ENCODE measurements at places on chromosomes 13 and 19.

GRCh38 chr13:113650731-113651148 lies 7.3 kb downstream of the ATP4B start:
- DNase-seq, result no peak

DNA sequence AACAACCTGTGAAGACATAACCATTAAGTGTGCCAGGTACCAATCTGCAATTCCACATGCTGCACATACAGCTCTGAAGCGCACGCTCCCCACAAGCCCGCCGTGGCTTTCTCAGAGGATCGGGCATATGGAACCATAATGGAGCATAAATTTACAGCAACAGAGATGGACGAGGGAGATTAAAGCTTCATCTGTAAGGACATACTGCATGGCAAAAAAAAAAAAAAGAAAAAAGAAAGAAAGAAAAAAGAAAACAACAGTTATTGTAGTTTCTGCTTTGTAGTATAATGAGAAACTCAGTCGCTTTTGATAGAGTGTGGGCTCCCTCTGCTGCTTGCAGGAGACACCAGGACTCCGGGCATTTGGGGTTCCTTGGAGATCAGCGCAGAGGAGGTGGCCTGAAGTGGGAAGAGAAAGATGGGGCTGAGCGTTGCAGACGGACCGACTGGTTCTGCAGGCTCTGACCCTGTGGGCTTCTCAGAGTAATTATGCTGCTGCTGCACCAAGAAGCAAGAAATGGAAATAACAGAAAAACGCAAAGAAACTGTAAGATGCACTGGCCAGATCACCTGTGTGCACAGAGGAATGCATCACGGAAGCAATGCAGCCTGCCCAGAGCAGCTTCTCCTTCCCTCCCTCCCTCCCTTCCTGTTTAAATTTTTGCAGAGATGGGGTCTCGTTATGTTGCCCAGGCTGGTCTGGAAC lies 10.8 kb upstream of the PDCD5 start:
- DNase-seq, result peak; percentile 18

DNA sequence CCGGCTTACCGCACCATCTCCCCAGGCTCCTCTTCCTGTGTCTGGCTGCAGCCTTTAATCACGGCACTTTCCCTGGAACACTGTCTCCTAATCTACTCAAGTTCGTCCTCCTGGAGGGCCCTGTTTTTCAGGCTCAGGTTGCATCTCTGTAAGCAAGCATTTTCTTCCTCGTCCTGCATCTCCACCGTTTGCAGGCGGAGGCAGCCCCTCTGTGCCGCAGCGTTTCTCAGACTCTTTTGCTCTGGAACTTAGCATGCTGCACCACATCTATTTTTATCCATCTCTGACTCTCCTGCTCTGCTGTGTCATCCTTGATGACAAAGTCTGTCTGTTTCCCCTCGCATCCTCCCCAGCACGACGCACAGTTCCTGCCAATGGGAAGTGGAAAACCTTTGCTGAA lies 117.5 kb downstream of the ATP8A2 start:
- no peak for DNase-seq

- no peak for DNase-seq
Observed at GRCh38 chr13:107238262-107238981, 670.5 kb upstream of the ARGLU1 start.

DNA sequence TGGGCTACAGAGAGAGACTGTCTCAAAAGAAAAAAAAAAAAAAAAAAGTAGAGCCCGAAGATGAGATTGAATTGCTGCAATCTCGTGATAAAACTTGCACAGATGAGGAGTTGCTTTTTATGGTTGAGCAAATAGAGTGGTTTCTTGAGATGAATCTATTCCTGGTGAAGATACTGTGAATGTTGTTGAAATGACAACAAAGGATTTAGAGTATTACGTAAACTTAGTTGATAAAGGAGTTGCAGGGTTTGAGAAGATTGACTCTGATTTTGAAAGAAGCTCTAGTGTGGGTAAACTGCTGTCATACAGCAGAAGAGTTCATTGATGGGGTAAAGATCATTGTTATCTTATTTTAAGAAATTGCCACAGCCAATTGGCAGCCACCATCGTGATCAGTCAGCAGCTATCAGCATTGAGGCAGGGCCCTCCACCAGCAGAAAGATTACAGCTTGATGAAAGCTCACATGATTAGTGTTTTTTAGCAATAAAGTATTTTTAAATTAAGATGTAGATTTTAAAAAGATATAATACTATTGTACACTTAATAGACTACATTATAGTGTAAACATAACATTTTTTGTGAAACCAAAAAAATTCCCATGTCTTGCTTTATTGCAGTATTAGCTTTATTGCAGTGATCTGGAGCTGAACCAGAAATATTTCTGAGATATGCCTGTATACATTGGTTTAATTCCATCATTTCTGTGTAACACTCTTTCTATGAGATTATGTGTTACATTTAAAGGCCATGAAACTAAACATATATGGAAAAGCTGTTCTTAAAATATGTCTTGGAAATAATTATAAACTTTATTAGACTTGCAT lies 43.1 kb downstream of the ZMYM2 start:
- DNase-seq, result no peak

DNA sequence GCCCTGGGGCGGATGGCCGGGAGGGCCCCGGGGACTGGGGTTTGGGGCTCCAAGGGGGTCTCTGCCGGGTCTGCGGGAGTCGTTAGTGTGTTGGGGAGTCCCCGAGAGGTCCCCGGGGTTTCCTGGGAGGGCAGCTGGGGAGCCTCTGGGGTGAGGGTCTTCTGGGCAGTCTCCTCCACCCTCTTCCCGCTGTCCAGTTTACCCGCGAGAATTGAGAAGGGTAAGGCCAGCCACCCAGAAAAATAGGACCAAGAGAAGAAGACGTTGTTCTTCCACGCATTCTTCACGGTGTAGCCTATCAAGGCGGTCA lies 1.0 kb upstream of the ETFB start:
- DNase-seq, result no peak

DNA sequence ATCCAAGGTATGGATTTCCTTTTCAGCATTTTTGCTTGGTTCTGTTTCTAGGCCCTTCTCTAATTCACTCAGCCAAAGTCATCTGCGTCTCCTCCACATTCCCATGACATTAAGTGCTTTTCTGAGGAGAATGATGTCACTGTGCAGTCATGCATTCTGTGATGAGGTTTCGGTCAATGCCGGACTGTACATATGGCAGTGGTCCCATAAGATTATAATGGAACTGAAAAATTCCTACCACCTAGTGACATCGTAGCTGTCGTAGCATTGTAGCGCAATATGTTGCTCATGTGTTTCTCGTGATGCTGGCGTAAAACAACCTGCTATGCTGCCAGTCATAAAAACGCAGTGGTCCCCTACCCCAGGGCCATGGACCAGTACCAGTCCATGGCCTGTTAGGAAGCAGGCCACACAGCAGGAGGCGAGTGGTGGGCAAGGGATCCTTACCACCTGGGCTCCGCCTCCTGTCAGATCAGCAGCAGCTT lies 63.4 kb upstream of the TNFRSF19 start:
- DNase-seq, result peak; percentile 79

- no peak for DNase-seq
Observed at GRCh38 chr19:7740682-7741054, 6.7 kb downstream of the CD209 start.

DNA sequence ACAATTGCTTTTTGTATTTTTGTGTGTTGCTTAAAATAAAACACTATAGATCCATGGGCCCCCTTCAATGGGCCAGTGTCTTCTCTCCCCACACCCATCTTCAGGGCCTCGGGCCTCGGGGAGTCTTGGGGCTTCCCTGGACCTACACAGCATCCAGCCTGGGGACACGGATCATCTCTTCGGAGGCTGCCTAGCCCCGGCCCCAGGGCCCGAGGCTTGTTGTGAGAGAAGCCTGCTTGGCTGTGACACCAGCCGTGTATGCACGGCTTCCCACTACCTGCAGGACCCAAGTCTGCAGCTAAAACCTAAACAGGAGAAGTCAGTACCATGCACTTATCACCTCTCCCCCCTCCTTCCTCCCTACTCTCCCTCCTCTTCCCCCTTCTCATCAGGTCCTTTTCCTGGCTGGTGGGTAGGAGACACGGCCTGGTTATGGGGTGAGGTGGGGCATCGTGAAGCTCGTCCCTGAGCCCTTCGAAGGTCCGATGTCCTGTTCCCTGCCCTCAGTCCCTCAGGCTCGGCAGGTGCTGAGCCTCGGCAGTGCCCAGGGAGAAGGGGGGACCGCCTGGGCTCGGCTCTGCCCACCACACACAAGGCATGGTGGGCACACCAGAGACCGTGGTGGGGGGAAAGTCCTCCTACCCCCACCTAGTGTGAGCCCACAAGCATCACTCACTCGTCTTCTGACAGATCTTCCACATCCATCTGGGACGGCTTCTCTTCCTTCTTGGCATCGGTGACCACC lies 9.5 kb downstream of the C13orf46 start:
- no peak for DNase-seq

DNA sequence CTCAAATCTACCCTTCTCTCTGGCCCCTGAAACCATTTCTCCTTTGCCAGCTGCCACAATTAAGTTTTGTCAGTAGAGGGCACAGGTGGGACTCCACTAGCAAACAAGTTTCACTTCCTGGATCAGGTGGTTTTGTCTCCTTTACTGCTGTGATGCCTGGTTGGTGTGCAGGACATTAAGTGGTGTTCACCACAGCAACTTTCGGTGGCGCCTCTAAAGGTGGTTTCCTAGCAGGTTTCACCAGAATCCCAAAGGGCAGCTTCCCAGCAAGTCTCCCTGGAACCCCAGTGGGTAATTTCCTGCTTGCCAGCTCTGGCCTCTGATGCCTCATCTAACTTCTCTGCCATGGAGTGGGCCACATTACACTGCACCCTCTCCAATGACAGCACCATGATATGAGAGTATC lies 16.6 kb downstream of the MED4 start:
- no peak for DNase-seq

DNA sequence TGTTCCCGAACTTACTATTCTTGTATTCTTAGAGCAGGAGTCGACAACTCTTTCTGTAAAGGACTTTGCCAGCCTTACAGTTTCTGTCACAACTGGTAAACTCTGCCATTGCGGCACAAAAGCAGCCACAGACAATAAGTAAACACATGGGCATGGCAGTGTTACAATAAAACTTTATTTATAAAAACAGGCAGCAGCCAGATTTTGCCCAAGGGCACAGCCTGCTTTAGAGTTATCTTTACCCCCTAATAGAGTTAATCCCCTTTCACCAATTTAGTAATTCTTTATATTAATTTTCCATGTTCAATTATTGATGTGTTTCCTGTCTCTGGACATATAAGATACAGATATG lies 19.4 kb downstream of the DOCK9 start:
- DNase-seq, result no peak

DNA sequence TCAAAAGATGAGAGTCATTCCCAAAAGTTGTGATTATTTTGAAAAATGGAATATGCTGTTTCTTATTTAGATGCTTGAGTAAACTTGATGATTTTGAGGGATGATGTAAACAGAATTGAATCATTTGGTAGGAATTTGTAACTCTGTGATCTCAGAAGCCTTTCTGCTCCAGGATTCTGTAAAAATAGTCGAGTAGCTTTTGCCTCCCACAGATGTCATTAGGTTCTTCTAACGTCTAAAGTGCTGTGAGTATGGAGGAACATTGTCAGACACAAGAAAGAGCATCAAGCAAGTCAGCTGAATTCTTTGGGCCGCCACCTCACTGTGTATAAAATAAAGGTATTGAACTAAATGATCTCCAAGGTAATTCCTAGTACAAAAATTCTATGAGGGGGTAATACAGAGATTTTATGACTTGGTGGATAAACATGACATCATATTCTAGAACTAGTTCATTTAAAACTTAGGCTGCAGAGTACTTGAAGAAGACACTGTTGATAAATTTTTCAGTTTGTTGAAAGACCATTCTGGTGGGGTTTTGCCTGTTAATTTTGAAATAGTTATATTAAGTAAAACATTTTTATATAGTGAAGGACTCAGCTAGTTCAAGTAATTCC lies 1.4 kb upstream of the GPR183 start:
- DNase-seq, result no peak

DNA sequence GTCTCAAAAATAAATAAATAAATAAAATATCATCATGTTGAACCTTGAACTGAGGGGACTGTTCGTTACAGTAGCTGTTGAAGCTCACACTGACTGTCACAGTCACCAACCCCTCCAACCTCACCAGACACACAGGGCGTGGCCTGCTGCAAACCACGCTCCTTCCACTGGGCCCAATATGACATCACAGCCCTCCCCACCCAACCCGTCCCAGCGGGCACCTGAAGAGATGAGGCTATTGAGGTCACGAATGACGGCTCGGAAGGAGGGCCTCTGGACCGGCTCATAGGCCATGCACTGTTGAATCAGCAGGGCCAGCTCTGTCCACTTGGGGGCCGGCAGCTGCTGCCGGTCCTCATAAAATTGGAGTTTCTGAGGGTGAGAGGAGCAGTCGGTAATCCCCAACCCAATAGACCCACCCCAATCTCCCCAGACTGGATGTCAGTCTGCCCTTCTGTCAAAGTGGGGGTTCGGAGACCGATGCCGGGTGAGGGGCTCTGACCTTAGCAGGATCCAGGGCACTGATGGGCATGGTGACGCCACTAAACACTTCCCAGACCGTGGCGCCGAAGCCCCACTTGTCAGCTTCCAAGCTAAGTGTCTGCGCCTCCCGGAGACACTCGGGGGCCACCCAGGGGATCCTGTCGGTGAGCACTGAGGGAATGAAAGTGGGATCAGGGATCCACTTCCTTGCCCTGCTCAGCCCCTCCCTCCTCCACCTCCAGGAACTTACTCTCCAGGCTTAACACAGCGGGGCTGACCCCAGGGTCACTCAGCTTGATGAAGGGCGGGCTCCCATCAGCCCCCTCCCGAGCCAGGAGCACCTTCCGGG lies 13.2 kb downstream of the JAK3 start:
- DNase-seq, result no peak

DNA sequence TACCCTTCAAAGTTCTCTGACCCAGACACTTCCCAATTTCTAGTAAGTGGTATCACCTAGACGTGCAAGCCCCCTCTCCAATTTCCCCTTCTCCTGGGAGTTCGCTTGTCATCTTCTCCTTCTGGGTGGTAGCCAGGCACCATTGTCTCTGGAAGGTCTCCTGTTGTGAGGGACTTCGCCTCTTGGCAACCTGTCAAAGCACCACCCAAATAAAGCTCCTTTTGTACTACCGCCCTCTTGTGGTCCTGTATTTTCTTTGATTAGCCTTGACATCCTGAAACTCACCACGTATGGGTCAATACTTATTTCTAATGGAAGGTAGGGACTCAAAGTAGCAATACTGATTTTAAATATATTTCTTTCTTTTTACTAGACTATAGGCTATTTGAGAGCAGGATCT lies 8.2 kb downstream of the GPC5 start:
- no peak for DNase-seq

GRCh38 chr13:30905932-30906383 lies at the start of gene MEDAG:
MEDAG (plus strand) TSS chr13:30906271; CDS start chr13:30906516, 245 bp downstream.
- DNase-seq, result peak; percentile 90

DNA sequence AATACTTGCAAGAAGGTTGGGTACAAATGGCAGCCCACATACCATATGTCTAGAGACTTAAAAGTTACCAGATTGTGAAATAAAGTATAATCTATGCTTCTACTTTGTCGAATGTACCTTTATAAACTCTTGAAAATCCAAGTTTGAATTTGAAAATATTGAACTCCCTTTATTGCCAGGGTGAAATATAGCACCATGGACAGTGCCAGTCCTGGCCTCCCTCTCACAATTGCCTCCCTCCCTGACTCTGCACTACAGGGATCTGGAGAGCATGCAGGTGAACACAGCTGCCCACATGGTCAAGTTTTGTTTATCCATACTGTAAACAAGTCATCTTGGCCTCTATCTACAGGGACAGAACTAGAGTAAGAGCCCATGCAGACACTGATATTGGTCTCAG lies 394.1 kb upstream of the SLITRK6 start:
- DNase-seq, result no peak
